Activated CD4-positive, alpha-beta T cell treated with anti-CD3 and anti-CD28 coated beads for 48 hours (primary cell): ENCODE measurements at places on chromosomes 2 and 18.

DNA sequence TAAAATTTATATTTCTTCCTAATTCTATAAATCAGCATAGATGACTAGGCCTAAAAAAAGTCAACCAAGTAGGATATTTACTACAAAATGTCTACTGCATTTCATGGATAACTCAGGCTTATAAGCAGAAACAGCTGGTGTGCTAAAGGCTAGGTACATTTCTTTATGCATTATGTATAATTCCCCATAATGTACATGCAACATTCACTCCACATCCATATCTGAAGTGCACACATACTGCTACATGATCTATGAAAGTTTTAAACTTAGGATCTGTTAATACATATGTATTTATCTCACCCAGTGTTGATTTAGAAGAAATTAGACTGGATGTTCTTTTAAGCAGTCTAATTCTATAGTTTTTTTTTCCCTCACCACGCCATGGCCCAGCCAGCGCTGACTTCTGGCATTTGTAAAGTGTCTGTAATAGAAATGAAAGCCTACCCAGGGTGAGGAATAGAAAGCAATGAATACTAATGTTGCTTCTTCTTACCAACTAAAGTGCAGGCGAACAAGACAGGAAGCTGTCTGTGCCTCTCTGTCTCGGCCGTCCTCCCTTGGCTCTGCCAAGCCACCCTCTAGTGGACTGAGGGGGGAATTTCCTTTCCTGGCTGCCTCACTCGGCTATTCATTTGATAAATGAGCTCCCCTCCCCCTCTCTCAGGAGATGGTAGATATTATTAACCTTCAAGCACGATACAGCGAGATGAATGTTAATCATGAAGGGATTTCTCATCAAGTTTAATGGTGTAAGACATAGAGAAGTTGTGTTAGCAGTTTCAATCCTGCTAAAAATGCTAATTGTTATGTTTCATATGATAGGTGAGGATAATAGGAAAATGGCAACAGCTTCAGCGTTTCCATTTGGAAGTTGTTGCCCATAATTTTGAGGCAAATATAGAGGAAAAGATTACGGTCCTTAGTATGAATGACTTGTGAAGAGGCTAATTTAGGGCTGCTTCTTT, 384.5 kb downstream of the MTX2 start:
- DNase-seq, result peak; percentile 50

- no peak for DNase-seq
Measured at GRCh38 chr2:158380746-158381145, 75.8 kb downstream of the CCDC148 start.

- no peak for DNase-seq
Measured at GRCh38 chr2:216829533-216829932, 30.3 kb downstream of the TNP1 start.

DNA sequence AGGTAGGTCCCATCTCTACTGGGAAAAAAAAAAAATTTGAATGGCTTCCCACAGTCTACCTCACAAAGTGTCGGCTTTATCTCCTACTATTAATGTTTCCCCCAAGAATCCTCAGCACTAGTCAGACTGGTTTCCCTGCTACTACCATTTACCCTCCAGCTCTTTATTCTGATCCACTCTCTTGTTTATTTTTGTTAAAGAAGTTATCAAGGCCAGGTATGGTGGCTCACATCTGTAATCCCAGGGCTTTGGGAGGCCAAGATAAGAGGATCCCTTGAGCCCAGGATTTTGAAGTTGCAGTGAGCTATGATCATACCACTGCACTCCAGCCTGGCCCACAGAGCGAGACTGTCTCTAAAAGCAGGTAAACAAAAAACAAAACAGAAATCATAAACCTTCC, 1275.3 kb downstream of the LRP1B start:
- no peak for DNase-seq

DNA sequence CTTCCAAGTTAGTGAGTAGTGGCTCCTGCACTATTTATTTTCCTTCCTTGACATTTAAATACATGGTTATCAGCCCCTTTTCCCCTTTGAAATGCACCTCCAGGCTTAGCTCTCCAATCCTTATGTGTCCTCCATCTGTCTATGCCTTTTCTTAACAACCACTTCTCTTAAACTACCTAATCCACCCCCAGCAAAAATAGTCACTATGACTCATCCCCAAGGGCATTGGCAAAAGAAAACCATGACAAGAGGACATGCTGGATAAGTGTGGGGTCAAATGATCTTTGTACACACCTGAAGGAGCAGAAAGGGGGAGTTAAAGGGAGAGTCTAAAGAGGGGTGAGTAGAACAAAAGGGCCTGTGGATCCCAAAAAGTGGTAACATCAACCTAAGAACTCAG, 127.2 kb downstream of the ANKRD44 start:
- no peak for DNase-seq

DNA sequence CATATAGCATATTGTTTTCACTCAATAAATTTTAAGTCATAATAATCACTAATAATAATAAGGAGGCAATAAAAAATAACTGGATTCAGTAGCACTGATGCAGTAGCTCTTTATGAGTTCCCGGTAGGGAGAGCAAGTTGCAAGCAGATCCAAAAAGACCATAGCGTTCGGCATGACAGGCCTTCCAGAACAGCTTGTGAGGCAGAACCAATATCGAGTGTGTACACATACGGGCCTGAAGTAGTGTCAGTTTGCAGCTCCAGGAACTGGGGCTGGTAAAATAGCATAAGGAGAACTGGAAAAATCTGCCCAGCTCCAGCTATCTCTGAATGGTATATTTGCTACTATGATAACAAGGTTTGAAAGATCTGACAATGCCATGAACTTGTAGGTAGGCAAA, 1607.8 kb upstream of the PIK3C3 start:
- DNase-seq, result no peak

DNA sequence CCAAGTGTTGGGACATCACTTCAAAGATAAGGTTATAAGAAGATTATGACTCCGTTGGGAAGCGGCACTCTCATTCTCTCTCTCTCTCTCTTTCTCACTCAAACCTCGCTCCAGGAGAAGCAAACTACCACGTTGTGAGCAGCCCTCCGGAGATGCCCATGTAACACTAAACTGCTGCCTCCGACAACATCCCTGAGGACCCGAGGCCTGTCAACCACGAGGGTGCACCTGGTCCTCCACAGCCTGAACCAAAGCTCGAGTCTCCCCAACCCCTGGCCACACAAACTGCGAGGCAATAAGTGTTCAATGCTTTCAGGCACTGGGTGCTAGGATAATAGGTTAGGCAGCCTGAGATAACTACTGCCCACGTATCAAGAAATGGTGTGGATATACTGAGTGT, 654.5 kb upstream of the ID2 start:
- DNase-seq, result no peak

GRCh38 chr2:70202236-70202806, 11.5 kb upstream of the C2orf42 start:
- DNase-seq, result no peak

DNA sequence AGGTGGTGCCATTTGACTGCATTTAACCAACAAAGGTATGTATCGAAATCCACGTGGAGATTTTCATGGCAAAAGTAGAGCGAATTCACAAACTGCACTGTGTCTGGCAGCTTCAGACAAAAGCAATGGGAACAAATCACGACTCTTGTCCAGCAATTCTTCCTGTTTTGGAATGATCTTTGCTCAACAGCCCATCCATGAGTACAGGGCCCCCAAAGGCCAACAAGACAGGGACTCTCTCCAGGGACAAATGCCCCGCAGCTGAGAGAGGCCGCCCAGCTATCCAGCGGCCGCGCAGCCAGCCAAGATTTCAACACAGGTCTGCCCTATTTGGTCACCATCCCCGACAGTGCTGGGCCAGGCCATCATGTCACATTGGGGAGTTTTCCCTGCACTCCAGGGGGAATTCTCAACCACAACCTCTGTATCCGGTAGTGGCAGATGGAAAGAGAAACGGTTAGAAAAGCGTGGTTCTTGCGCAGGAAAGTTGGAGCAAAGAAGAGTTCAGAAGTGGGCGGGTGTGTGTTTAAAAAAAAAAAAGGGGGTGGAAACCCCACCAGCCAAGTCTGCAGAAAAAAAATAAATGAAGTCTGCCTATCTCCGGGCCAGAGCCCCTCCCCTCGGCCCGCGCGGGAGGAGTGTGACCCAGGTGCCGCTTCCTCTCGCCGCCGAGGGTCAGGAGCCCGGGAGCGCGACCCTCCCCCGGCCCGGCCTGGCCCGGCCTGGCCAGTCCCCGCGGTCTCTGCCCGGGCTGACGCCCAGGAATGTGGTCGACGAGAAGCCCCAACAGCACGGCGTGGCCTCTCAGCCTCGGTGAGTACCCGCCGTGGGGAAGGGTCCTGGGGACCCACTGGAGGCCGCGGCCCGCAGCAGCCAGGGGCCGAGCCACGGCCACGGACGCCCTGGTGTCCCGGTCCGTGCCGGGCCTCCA, at the start of gene GYPC:
TSS of gene GYPC (plus strand) at position 659 of the 931 bp plus-strand sequence. CDS start at position 765, 106 bp downstream.
- DNase-seq, result peak; percentile 63

DNA sequence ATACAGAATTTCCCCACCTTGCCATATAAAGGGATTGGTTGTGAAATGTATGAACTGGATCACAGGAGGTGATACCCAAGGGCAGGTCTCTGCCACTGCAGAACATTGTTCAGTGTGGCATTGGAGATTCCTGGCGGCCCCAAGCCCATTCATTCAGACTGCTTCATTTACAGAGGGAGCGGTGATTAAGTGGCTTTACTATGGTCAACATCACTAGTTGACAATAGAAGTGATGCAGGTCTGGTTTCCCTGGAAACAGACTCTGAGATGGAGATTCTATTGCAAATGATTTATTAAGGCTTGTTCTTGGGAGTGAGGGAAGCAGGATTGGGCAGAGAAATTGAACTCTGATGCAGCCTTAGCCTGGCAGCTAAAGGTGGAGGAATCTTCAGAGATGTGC, 62.4 kb downstream of the ZDBF2 start:
- DNase-seq, result no peak

- no peak for DNase-seq
Measured at GRCh38 chr2:134120406-134120732, 133.5 kb upstream of the MGAT5 start.

DNA sequence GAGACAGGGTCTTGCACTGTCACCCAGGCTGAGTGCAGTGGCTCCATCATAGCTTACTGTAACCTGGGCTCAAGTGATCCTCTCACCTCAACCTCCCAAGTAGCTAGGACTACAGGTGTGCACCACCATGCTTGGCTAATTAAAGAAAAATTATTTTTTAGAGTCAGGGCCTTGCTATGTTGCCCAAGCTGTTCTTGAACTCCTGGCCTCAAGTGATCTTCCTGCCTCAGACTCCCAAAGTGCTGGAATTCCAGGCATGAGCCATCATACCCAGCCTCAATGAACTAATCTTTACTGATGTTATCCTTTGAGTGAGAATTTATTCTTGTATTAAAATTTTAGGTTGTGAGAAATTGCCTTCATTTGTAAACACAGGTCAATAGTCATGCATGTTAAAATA, 27.0 kb upstream of the CD28 start:
- DNase-seq, result no peak
